ENCODE measurements at places on chromosomes 5 and 9. TPM values are rescaled to one million over a fixed set of nuclear protein-coding genes. Genes with fewer than 3 reads are reported as not detected.
A peak's percentile ranks its signal among the peaks of the same experiment; 100 is the strongest.

DNA sequence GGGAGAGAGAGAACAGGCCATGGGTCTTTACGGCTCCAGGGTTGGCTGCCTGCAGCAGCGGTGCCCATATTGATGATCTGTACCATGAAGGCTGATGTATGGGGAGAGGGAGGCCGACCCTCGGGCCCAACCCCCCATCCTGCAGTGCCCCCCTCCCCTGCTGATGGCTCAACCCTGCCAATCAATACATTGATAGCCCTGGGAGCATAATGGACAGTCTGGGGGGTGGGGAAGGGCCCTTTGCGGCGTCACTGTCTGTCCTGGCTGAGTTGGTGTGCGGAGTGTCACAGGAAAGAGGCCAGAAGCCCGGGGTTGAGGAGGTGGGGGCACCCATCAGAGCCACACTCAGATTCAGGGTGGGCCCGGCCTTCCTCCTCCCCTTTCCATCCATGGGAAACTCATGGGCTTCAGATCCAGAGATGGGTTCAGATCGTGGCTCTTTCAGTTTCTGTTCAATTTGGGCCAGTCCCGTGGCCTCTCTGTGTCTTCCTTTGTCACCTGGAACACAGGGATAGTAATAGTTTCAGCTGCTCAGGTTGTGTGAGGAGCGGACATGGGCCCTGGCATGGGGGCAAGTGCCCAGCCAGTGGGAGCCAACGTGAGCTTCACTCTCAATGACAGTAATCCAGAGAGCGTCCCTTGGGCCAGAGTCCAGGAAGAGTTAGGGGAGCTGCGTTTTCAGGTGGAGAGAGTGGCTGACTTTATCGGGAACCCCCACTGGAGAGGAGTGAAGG is 9.5 kb downstream of the FGF18 start:
- no peak for DNase-seq

GRCh38 chr5:74222806-74223205 is 417.7 kb downstream of the ENC1 start:
- no peak for DNase-seq

DNA sequence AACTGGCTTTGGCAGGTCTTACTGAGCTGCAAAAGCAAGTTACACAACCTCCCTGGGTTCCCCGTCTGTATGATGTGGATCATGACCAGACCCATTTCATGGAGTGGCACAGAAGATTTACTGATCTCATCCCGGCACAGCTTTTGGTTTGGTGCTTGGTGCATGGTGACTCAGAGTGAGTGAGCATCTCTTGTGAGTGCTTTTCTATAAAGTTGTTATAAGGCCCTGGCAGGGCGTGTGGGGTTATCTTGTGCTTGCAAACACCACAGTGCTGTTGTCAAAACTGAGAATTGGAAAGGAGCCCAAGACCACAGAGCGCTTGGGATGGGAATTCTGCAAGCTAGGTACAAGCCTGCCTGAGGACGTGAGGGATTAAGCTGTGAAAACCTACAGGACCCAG is 425.2 kb downstream of the GADD45G start:
- no peak for DNase-seq

DNA sequence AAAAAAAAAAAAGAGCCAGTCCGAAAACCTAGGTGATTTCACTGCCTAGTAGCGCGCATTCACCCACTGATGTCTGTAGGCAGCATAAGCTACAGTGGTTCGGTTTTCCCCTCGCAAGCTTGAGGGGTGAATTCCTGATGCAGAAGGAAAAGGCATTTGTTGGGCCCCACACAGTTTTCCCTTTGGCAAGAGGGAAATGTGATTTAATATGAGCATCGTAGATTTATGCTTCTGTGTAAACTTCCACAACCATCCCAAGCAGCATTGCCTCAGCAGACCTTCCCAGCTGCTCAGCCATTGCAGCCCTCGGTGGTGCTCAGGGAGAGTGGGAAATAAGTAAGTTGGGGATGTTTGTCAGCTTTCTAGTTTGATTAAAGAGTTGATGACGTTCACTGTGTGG is 231.5 kb upstream of the PPP1R2B start:
- no peak for DNase-seq

- DNase-seq: no peak
These were observed 32.7 kb downstream of the MTAP start for GRCh38 chr9:21835121-21835520.

DNA sequence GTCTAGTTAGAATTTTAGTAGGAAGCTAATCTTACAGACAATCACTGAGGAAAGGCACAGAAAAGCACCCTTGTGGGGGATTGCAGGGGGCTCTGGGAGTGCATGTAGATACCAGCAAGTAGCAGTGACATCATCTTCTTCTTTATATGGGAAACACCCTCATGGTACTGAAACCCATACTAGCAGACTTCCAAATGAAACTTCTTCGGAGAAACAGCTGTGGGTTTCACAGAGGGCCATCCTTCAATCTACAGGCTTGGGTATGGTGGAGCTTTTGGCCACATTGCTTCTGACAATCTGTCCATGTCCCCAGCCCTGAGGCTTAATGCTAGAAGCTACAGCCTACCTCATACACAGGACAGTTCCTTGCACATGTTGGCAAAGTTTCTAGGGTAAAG is 165.2 kb upstream of the NFIB start:
- DNase-seq: no peak

- no peak for DNase-seq
These were observed 66.0 kb downstream of the KLF4 start for GRCh38 chr9:107423540-107423939.

DNA sequence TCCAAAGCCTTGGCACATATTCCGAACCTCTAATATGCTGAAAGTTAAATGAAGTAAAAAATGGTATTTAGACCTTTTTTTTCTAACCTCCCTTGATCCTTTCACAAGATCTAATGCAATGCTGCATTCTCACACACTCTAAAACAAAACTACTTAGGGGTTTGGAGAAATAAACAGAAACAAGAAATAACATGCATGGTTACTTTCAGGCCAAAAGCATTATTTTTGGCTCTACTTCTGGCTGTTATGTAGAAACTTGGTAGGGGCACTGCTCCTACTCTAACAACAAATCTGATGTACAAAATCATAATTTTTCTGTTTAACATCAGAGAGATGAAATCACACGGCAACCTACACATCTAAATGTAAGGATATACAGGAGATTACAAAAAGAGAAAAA is 51.2 kb downstream of the CHD1 start:
- DNase-seq: no peak

DNA sequence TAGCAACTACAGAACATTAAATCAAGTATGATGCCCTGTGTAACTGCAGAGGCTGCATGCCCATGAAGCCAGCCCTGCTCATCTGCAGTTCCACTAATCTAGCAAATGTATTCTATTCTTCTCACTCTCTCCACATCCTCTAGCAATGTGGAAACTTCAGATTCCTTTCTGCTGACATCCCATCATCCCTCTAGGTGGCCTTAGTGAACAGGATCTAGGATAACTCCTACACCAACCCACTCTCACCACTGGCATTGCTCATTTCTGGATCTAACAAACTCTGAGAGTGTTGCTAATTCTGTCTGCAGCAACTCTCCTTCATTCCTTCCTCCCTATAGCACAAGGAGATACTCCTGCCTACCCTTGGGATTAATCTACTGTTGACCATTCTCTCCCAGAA is 80.8 kb downstream of the FAM81B start:
- DNase-seq: no peak

DNA sequence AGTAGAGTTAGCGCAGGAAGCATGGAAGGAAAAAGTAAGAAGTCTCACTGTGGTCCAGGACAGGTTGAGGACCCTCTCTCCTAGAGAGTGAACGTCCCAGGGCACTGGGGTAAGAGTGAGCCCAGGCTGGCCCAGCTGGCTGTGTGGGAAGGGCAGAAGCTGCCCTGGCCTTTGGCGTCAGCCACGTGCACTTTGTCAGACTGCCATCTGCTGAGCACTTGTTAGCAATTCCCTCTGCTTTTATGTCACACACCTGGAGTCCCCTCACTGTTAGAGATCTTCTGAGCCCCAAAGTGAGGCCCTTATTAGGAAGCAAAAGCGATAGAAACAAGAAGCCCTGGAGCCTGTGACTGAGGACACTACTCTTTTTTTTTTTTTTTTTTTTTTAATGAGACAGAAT is 79.1 kb downstream of the UGCG start:
- no peak for DNase-seq

- no peak for DNase-seq
These were observed 242.6 kb downstream of the KIAA0825 start for GRCh38 chr5:94375801-94376200.

DNA sequence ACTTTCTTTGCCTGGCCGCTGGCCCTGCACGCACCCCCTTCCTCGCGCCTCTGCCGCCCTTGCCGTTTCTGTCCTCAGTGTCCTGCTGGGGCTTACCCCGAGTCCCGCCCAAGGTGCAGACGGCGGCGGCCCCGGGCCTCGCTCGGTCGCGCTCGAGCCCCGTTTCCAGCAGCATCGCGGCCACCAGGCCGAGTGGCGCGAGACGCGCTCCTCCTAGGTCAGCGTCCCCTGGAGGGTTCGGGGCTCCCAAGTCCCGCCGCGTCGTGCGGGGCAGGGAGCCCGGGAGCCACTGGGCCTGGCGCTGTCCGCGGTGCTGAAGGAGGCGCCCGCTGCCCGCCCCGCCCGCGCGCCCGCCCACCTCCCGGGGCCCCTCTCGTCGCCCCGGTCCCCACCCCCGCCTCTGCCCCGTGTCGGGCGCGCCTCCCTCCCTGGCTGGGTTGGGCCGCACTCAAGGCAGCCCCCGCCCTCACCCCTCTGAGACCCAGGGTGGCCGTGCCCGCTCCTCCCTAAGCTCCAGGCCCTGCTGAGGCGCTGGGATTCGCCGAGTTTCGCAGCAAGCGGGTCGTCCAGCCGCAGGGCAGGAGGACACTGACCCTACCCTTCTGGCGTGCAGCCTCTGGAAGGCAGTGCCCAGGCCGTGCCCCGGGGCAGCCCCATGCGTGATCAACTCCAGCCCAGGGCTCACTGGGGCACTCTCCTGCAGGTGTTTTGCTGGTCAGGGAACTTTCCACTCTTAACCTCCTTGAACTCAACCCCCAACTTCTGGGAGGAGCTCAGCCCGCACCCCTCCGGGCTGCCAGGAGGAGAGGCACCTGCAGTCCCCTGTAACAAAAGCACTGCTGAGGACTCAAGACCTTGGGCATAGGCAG is at the start of gene LHX3:
LHX3 (minus strand) TSS at position 291 of the 869 bp plus-strand sequence; CDS start at position 175, 116 bp downstream.
- DNase-seq: peak; percentile 64

GRCh38 chr9:93300585-93301081 is 116.7 kb downstream of the WNK2 start:
- DNase-seq: no peak

DNA sequence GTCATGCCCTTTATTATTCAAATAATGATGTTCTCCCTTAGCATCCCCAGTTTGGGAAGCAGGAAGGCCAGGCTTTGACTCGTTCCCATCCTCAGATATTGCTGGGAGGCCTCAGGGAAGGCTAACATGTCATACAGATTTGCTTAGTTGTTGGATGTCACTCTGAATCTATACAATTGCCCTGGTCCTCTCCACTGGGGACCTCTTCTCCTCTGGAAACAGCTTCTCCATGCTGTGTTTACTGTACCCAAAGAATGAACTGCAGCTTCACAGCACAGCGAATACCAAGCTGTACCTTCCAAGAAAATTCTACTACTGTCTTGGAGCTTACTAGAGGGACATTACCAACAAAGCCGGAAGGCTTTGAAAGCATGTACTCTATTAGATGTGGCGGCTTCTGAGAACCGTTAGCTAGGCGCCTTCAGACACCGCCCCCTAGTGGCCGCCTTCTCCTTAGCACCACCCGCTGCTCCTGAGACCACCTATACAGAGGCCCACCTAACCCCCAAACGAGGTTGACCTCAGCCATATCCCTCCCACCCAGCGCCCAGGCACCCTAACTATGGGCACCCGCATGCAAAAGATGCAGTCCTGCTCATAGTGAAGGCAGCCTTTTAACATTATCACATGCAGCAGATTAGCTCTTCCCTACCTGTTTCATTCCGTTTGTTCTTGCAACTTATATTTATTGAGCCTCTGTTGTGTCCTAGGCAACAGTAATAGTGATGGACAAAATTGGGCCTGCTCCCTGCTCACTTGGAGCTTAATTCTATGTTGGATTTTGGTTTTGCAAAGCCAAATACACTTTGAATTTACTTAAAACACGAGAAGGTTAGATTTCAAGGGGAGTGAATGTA is 34.9 kb upstream of the FOXI1 start:
- peak; percentile 69 for DNase-seq

DNA sequence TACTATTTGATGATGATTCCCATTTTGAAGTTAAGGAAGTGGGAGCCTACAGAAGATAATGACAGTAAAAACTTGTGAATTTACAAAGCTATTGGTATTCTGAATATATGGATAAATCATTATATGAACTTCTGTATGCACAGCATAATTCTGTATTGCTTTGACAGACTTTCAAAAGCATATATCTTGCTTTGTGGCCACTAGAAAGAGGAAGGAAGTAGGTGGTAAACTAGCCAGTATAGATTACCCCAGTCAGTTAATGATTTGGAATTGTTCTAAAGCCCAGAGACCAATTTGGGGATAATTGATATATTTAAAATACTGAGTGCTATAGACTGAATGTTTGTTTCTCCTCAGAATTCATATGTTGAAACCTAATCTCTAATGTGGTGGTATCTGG is 53.0 kb downstream of the NR2F1 start:
- DNase-seq: no peak

- no peak for DNase-seq
These were observed 366.7 kb downstream of the GABRG2 start for GRCh38 chr5:162434281-162434680.

DNA sequence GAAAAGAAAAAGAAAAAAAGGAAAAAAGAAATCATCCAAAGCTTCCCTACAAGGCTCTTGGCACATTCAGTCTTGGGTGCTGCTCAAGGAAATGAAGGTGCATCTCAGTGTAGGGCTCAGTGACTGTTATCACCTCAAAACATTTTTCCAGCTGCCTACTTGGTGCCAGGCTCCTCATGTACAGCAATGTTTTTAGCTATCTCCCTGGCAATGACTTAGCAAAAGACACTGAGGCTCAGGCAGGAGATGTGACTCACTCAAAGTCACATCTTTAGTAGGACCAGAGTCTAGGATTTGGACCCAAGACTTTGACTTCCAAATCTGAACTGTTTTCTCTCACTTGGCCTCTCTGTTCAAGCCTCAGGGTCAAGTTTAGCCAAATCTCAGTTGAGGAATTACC is 264.2 kb downstream of the CRB2 start:
- DNase-seq: no peak

- no peak for DNase-seq
These were observed 4.7 kb upstream of the TTLL11 start for GRCh38 chr9:122097679-122098315.

- no peak for DNase-seq
These were observed 72.9 kb downstream of the SEC61B start for GRCh38 chr9:99294850-99295461.

Gene PCDHGC3
- polyA plus RNA-seq: 41.0 TPM

Gene NUTM2F
- not detected for polyA plus RNA-seq

Gene PRRX2
- polyA plus RNA-seq: 2.3 TPM

Gene PCDHB5
- polyA plus RNA-seq: 2.1 TPM

Gene NTRK2
- polyA plus RNA-seq: 20.0 TPM

Gene CCDC183
- polyA plus RNA-seq: 3.1 TPM

Gene ERAP2
- polyA plus RNA-seq: 13.8 TPM

Gene UNC5A
- polyA plus RNA-seq: not detected

Gene SPATA31D4
- not detected for polyA plus RNA-seq

Data from kidney (tissue), 22 donors.